WTC11 (cell line): ENCODE measurements at places on chromosomes 7 and 10.

DNA sequence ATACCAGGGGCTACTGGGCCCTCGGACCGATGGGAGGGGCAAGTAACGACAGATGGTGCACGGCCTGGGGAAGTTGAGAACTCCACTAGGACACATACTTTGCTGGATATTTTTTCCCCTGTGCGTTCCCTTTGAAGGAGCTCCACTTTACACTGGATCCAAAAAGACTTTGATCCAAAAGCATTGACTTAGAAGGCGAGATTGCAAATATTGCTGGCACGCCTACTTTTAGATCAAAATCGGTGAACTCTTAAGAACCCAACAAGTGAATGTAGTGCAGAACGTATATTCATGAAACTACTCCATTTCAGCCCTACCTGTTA lies 436 bp upstream of the SLC25A13 start:
- no peak for DNase-seq

DNA sequence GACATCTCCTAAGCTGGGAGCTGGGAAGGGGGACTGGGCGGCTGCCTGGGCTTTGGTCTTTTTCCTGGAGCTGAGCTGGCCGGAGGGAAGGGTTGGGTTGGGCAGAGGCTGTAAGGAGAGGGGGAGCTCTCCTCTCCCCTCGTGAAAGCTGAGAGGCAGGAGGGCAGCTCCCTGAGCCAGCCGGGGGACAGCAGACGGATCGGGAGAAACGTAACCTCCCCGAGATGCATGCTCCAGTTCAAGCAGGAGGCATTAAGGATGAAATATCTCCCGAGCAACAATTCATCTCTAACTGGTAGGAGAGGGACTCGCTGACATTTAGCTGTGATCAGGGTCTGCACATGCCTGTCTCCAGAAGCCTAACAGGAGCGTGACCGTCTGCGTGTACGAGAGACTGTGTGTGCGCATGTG lies 19.9 kb upstream of the LBX1 start:
- DNase-seq: no peak

DNA sequence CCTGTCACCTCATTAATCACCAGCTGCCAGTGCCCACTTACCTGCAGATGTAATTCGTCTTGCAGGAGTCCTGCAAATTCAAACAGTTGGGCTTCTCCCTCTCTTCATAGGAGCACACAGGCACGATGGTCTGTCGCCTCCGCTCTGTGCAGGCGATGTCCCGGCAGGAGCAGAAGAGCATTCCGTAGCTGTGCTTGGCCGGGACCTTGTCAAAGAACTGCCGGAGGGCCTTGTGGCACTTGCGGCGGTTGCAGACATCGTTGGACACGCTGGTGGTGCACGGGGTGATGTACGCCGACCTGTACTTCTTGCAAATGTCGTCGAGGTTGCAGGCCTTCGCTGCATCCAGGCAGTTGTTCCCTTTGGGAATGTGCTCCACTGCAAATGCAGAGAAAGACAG lies 147.8 kb downstream of the GFRA1 start:
- DNase-seq: no peak

- no peak for DNase-seq
These were observed 394.2 kb downstream of the LRMDA start for GRCh38 chr10:75825661-75826060.

DNA sequence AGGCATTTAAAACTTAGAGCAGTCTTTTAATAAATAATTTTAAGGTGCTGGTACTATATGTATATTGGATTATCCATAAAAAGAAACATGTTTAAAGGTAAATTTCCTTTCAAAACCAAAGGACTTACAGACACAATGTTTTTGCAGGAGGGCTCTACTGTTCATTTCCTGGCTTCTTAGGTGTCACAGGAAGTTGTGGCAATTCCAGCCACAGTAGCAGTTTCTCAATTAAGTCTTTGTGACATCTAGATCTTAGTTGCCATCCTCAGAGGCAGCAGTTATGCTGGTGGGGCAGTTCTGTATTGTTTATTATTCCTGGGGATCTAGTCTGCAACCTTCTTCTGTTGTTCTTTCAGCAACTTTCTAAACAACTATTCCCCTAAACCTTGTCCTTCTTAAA lies 460.1 kb downstream of the MAGI2 start:
- no peak for DNase-seq

DNA sequence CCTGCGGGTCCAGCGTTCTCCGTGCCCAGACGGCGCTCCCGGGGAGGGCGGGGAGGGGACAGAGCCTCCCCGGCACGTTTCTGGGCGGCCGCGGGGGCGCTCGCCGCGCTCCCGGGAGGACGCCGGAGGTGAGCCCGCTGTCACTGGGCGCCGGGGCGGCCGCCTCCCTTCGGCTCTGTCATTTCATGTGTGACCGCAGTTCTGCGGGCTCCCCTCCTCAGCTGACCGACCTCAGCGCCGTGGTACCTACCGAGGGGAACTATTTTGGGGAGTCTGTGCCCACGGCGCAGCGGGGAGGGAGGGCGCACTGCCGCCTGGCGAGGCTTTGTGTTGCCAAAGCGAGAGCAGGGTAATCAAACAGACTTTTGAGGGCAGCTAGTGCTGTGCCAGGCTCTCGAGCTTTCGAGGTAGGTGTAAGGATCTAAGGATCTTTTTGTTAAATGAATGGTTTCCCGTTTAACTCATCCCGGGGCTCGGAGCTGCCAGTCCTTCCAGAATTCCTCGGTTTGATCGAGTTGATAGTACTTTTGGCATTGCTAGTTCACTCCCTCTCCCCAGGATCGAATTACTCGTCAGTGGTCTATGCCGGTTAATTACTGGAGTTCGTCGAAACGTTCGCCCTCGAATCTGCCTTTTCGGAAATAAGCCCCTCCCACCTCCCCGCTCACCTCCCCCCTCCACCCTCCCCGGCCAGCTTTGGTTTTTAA lies 1.9 kb downstream of the ARID5B start:
- no peak for DNase-seq

- DNase-seq: no peak
These were observed 49.8 kb downstream of the DOCK4 start for GRCh38 chr7:112156412-112156811.

GRCh38 chr7:1103009-1103788 lies 15.3 kb downstream of the GPER1 start:
- no peak for DNase-seq

DNA sequence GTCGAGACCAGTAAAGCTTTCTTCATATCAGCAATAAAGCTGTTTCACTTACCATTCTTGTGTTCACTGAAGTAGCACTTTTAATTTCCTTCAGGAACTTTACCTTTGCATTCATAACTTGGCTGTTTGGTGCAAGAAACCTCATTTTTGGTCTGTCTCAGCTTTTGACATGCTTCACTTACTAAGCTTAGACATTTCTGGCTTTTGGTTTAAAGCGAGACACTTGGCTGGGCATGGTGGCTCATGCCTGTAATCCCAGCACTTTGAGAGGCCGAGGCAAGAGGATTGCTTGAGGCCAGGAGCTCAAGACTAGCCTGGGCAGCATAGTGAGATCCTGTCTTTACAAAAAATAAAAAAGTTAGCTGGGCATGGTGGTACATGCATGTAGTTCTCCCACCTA lies 15.8 kb downstream of the PLEKHA1 start:
- DNase-seq: no peak

- DNase-seq: no peak
These were observed 145.4 kb downstream of the PTPRN2 start for GRCh38 chr7:158442260-158442659.

DNA sequence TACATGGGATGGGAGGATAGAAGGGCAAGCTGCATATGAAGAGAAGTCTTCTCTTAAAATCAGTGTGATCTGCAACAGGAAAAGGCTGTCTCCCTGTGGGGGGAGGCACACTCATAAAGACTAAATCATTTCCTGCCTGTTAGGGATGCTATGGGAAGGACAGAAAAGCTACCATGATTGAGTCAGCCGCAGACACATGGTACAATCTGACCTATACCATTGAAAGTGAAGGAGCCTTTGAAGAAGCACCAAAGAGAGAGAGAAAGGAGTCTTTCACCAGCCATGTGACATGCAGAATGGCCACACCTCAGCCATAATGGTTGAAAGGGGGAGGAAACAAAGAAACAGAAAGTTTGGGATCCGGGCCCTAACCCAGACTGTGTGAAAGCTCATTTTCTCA lies 29.1 kb downstream of the NUDCD3 start:
- DNase-seq: no peak

DNA sequence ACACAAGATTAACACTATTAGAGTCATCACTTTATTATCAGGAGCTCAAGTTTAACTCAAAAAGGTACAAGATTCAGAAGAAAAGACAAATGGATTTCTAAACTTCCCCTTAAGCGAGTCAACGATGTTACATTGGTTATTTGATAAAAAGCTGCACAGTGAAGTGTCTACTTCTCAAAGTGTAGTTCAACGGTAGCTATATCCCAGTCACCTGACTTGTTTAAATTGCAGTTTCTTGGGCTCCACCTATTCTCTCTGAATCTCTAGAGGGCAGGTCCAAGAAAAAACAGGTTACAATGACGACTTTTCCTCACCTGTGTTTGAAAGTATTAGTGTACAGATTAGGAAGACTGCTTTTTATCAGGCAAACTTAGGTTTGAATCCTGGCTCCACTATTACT lies 16.6 kb downstream of the MINDY3 start:
- DNase-seq: no peak

- no peak for DNase-seq
These were observed 19.0 kb downstream of the AGR2 start for GRCh38 chr7:16785846-16786245.

DNA sequence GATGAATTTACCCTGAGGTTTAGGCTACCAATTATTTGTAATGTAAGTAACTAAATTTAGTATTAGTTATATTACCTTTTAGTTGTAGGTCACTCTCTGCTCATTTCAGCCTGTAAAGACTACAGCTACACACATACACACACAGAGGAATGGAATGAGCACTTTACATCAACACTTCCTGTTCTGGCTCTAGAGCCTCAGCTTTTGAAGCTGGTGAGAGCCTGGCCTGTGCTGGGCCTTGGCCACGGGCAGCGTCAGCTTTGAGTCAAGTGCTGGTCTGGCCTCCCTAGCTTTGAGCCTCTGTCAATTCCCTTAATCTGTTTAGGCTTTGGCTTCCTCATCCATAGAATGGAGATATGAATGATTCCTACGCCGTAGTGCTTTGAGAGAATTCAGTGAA lies 141.7 kb downstream of the EGFR start:
- no peak for DNase-seq

GRCh38 chr10:61763778-61764177 lies 101.0 kb downstream of the CABCOCO1 start:
- DNase-seq: no peak

DNA sequence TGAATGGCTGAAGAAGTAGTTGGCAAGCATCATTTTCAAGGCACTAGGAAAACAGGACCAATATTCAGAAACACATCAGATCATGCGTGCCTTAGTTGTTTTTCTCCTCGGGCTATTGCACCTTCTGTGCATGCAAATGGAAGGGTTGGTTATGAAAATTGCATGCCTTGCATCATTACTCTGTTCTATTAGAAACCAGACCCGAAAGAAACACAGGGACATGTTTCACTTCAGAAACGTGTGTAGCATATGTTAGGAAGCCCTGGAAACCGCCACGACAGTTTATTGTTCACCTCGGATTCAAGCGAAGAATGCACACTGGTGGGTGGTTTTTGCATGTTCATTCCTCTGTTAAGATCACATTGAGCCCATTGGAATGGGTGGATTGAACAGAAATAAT lies 214.7 kb downstream of the FRMD4A start:
- DNase-seq: no peak

- no peak for DNase-seq
These were observed 40.3 kb downstream of the NEURL1 start for GRCh38 chr10:103533827-103534226.

DNA sequence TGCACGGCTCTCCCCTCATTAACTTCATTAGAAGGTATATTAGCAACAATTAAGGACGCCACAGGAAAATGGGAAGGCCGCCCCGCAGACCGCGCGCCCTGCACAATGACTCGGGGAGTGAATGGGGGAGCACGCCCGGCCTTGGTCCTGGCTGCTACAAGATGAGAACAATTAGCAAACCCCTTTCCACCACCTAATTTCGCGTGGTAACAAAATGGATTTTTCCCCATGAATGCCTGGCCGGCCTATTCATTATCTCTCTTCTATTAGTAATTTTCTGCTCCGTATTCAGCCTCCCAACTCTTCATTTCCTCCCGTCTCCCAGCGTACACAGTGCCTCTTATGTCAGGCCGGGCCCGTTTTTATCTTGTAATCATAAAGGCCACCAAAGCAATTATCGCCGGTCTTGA lies 346.9 kb downstream of the DNAJB6 start:
- DNase-seq: no peak

GRCh38 chr10:123885406-123886170 lies 6.0 kb downstream of the CPXM2 start:
- no peak for DNase-seq

DNA sequence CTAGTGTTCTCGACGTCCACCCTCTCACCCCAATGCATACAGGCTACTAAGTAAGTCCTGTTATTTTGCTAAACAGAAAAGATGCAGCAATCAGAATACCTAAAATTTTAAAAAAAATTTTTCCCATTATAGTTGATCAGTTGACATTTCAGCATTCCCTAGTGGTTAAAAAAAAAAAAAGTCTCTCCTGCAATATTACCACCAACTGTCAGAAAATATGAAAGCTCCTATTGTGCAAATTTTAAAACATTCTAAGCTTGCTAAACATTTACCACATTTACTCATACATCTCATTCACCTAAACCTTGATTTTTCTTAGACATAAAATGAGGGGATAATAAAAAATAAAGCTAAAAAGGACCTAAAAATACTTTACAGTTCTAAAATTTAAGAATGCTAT lies 165.6 kb downstream of the AVL9 start:
- DNase-seq: no peak

DNA sequence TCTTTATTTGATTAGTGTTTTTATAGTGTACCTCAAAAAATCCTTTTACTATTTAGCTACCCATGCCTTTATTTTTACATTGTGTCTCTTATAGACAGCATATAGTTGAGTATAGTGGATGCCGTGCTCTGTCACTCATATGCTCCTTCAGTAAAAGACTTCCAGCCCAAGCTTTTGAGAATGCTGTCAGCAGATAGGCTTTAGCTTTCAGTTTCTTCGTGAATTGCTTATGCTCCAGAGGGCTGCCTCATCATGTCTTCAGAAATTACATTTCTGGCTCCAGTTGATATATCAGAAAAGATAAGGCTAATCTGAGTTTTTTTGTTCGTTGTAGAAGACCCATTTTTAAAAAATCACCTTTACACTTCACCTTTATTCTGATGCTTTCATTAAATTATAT lies 332.0 kb downstream of the NXPH1 start:
- DNase-seq: no peak
